Transverse colon (tissue), 4 donors: ENCODE measurements at places on chromosomes 2 and 18. TPM values are rescaled to one million over a fixed set of nuclear protein-coding genes. Genes with fewer than 3 reads are reported as not detected.

CYTIP gene
- total RNA-seq, result 4.9 TPM

SRD5A2 gene
- total RNA-seq, result not detected

GRCh38 chr18:69985239-69985638, 37.6 kb upstream of the CD226 start:
- no peak for DNase-seq

GRCh38 chr2:23243073-23243659, 141.8 kb upstream of the KLHL29 start:
- DNase-seq, result no peak

- no peak for DNase-seq
These were observed 15.8 kb upstream of the CYP1B1 start for GRCh38 chr2:38091760-38092159.

GRCh38 chr2:3608373-3609278, 13.7 kb downstream of the COLEC11 start:
- DNase-seq, result no peak

DNA sequence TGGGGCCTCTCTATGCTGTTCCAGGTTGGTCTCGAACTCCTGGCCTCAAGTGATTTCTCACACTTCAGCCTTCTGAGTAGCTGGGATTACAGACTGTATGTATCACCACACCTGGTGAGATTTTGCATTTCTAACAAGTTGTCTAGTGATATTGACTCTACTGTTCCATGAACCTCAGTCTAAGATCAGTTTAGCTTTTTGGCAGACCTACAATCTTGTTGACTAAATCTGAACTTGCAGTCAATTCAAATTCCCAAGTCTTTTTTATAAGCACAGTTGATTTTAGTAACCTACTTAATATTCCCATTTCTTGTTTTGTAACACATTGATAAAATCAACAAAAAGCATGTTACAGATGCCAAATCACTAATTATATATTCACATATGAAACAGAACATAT, 266.1 kb upstream of the CYP26B1 start:
- no peak for DNase-seq

- DNase-seq, result peak; percentile 36
These were observed 80.5 kb upstream of the ITPRID2 start for GRCh38 chr2:181810823-181811695.

DNA sequence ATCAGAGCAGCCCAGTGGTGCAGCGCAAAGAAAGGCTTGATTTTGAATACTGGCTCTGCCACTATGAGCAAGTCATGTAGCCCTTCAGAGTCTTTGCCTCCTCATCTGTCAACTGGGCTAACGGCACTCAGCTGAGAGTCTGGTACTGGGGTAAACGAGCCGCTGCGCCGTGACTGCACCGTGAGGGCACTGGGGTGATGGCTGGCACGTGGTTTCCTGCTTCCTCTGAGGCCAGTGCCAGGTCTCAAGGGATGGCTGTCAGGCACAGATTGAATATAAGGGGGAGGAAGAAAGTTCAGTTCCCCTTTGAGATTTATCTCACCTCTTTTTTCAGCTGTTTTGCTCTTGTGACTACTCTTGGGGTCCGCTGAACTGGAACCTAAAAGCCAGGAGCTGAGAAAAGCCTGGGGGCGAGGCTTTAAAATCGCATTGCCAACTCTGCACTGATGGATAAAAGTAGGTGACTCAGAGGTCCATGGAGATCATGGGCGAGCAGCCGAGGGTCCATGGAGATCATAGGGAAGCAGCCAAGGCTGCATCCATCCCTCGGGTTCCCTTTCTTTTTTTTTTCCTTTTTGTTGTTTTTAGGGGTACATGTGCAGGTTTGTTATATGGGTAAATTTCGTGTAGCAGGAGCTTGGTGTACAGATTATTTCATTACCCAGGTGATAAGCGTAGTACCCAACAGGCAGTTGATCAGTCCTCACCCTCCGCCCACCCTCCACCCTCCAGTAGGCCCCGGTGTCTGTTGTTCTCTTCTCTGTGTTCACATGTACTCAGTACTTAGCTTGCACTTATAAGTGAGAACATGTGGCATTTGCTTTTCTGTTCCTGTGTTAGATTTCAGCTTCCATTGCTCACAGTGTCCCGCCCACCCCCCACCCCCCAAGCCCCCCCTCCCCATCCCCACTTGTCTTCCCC, 114.3 kb downstream of the SPP2 start:
- DNase-seq, result no peak
